ENCODE measurements at places on chromosomes 5 and 9.
A peak's percentile ranks its signal among the peaks of the same experiment; 100 is the strongest.

DNA sequence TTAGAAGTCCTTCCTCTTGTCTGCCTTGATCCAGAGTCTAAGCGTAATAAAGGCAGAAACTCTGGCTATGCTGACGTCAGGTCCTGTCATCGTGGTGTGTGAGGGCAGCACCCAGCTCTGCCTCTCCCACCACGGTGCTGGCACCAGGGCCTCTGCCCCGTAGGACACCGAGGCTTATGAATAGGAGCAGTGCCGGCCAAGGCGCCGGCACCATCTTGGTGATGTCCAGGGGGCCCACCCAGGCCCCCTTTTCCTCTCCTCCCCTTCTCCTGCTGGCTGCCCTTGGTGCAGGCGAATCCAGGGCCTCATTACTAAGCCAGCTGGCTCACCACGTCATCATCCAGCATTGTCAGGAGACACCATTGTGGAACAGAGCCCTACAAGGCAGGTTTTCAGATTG is 252.3 kb downstream of the FANCC start:
- DNase-seq = no peak

- DNase-seq = no peak
Observed at GRCh38 chr9:95349091-95350038, 31.9 kb upstream of the FANCC start.

DNA sequence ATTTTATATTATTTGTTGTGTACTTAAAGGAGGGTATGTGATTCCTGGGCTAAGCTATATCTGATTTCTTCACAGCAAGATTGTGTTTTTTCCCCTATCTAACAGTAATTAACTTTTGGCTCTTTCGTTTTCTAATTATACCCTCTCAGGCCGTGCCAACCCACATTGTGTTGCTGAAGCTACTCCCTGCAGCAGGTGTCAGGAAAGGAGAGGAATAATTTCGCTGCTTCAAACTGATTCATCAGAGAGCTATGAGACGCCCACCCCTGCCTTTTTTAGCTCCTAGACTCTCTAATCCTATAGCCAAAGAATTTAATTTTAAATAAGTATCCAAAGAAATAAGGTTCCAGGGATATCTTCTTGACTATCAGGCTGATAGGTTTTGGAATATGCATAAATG is 3.8 kb downstream of the CAVIN4 start:
- no peak for DNase-seq

GRCh38 chr5:95130941-95131340 is 154.0 kb downstream of the MCTP1 start:
- DNase-seq = no peak

DNA sequence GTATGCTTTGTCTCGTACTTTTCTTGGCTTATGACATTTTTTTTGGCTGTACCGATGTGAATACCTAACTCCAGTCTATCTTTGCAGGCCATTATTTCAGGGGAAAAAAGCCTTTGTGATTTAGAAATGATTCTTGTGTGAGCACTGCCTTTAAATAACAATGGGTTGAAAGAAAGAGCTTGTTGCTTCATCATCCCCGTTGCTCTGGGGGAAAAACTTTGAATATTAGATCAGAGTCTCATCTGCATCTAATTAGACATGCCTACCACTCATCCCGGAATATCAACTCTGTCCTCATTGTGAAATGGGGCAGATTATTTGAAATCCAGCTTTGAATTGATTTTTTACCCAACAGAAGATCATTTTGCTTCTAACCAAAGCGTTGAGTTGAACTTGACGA is 13.5 kb downstream of the CXCL14 start:
- DNase-seq = no peak

DNA sequence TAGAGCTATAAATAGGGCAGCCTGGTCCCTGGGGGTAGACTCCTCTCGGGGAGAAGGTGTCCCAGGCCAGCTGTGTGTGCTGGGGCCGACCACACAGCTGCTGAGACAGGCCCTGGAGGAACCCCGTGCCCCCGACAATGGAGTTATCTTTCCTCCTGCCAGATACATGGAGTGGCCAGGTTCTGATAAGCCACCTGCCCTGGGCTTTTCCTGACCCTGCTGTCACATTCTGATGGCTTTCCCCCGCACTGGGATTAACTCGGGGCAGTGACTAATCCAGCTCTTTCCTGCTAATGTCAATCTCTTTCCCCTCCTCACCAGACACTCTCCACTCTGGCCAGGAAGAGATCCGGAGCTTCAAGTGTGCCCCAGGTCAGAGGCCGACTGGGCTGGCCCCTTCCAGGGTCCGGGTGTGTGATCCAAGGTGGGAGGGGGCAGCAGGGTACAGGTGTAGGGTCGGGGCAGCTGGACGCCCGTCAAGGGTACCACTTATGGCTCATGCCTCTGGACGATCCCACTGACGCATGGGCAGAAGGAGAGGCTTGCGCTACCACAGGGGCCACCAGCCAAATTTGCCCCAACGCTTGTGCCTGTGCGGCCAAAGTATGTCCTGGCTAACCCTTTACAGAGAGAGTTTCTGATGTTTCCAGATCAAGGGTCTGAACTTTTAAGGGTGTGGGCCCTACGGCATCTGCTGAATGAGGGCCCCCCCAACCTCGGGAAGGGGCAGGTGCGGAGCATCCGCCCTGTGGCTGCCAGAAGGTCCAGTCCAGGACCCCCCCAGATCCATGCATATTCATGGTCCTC is 20.6 kb upstream of the COL5A1 start:
- no peak for DNase-seq

- DNase-seq = no peak
Observed at GRCh38 chr5:53369681-53370080, 110.7 kb upstream of the FST start.

- DNase-seq = peak; percentile 50
Observed at GRCh38 chr9:90956026-90956810, 154.6 kb downstream of the SYK start.

- DNase-seq = peak; percentile 11
Observed at GRCh38 chr5:41270423-41271251, 57.3 kb upstream of the C6 start.

GRCh38 chr5:175275748-175276147 is 168.2 kb downstream of the DRD1 start:
- DNase-seq = no peak

GRCh38 chr9:137236238-137236935 is 4.7 kb upstream of the TUBB4B start:
- no peak for DNase-seq

DNA sequence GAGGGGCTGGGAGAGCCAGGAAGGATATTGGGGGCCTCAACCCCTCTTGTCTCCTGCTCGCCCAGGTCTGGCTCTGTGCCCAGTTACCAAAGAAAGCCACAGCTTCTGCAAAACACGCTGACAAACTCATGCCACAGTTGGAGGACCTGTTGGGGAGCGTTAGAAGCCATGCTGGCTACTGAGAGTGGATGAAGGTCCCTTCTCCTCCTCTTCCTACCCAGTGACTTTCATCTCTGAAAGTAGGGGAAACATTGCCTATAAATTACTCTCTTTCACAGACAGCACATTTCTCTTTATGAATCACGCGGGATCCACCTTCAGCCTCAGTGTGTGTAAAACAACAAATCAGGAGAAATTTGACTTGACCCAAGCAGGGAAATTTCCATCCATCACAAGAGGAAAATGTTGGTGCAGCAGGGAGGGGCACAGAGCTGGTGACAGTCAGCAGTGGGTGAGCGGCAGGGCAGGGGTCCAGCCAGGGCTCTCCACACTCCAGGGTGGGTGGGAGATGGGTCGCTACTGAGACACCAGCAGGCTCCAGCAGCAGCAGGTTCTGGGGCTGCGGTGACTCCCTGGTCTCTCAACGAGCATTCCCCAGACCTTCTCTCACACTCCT is 181.9 kb downstream of the FGF18 start:
- DNase-seq = no peak

GRCh38 chr5:31860726-31861433 is 221.9 kb downstream of the PDZD2 start:
- no peak for DNase-seq

- peak; percentile 41 for DNase-seq
Observed at GRCh38 chr5:68848091-68848490, 245.7 kb upstream of the SLC30A5 start.

- DNase-seq = no peak
Observed at GRCh38 chr9:72839085-72839484, 113.8 kb downstream of the ALDH1A1 start.

DNA sequence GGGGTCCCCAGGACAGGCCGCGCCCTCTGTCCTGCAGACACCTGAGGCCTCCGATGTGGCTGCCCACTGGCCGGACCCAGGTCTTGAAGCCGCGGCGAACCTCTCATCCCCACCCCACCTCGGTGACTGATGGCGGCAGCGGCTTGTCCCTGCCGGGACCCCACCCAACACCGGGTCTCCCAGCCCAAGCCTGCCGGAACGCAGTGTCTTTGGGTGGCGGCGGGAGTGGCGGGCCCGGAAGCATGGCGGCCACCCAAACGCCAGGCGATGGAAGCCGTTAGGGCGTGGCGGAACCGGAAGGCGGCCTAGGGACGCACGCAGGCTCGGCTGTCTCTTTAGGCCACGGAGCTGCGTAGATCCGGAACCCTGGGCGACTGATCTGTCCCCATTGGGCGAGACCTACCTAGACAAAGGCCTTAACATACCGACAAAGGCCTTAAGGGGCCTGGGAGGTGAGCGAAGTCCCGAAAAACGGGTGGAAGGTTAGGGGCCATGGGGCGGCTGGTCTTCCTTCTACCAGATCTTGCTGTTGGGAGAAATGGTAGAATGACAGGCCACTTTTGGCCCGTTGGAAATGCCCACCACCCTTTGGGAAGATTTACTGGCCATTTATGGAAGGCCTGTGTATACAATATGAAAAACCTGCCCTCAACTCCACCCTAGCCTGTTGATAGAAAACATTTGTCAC is 94.6 kb upstream of the SMC2 start:
- DNase-seq = no peak
